Globus pallidus (tissue), 1 donor: ENCODE measurements at places on chromosomes 3 and 15.

GRCh38 chr15:55742498-55742926 lies 440 bp downstream of the PRTG start:
- no peak for DNase-seq

- no peak for DNase-seq
Observed at GRCh38 chr3:143124601-143125520, 5.3 kb downstream of the CHST2 start.

- DNase-seq, result no peak
Observed at GRCh38 chr15:46671336-46671735, 1036.5 kb downstream of the SQOR start.

DNA sequence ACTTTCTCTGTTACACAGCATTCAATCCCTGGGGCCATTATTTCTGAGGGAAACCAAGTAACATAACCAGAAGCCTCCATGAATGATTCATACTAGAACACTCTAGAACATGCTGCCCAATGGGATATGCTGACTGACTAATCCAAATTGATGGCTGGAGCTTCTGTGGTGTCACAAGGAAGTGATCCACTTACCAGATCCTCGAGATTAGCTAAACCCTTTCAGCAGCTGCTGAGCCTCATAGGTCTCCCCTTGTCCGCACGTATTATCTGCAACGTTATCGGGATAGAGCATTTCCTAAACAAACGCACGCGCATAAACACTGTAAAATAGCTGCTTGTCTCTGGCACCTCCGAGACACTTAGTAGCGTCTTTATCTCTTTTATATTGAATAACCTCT lies 61.2 kb upstream of the PROK2 start:
- DNase-seq, result no peak

- no peak for DNase-seq
Observed at GRCh38 chr3:124213641-124214040, 221.7 kb upstream of the ROPN1 start.

DNA sequence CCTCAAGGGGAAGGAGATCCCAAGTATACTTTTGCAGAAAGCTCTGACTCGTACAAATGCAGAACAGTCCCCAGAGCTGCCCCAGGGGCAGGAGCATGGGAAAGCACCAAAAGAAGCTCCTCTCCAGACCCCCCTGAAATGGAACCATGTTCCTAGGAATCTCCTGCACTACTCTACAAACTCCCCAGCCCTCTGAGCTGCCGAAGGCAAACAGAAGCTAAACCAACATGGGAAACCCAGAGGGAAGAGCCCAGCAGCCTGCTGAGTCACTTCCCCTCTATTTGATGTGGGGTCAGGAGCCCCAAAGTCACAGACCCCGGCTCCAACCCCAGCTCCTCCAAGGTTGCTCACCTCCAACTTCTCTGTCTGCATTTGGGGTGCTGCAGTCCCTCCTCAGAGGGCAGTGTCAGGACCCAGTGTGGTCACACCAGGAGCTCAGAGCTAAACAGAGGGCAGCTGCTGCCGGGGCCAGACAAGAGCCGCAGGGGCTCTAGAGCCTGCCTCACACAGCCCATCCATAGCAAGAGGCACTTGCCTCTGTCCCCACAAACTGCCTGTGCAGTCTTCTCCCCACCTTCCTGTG lies 3.8 kb upstream of the PLXNA1 start:
- DNase-seq, result no peak

DNA sequence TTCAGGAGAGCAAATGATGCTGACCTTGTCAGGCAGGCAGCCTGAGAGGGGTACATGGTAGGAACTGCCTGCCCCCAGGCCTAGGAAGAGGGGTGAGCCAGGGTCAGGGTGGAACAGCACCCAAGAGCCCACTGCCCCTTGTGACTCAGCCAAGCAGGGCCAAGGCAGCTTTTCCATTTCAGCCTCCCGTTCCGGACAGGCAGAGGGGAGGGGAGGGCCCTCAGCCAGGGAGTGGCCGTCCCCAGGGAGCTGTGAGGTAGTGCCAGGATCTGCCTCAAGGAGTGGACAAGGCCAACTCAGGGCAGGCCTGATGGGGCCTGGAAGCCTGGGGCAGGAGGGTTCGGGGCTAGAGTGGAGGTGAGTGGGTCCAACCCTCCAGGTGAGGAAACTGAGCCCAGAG lies 5.1 kb upstream of the ANKRD63 start:
- no peak for DNase-seq

DNA sequence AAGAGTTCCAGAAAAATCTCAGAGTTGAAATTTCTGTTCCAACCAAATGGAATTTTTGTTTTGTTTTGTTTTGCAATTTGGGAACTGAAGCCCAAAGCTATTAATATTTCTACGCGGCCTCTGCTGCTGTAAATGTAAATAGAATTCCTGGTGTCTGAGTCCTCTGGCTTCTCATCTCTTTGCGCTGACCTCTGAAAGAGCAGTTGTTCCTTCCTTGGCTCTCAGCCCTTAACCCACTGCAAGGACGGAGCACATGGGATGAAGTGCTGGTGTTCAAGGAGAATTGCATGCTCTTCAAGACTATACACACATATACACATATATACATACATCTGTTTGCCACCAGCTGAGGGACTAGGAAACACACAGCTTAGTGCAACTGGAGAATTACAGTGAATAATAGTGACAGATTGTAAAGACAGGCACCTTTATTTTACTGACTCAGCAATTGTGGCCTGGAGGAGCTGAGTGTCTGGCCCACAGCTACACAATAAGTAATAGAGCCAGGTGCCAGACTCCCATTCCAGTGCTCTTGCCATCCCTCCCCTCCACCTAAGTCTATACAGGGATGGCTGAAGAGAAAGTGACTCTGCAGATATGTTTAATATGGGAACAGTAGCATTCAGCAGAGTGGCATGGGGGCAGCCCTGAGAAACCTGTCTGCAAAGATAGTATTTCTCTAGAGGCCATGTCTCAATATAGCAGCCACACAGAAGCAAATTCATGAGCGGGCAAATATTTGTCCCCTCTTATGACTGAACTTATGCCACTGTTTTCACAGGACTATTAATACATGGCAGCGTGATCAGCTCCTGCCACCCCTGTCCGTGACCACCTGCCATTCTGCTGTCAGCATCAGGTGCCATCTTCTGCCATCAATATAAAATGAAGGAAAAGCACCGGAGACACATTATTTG lies 42.3 kb downstream of the NEK10 start:
- DNase-seq, result no peak

- DNase-seq, result no peak
Observed at GRCh38 chr15:66628976-66629723, 63.4 kb upstream of the LCTL start.

GRCh38 chr15:36363335-36363734 lies 216.1 kb upstream of the CDIN1 start:
- DNase-seq, result peak; percentile 17

DNA sequence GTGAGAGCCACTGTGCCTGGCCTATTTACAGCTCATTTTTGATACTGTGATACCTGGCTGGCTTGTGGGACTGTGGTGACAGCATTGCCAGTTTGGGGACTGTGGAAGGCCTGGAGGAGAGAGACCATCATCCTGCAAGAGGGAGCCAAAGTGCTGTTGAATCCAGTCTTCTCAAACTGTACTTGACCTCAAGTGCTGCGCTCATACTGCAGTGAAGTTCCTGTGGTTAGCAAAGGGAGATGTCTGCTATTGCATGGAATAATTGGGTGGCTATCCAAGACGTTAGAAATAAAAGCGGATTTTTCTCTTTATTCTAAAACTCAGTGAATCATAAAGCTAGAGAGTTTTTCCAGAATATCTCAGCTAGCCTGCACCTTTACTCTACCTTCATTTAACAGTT lies 83.4 kb downstream of the CCK start:
- DNase-seq, result no peak
